ENCODE measurements at places on chromosomes 2 and 18.

- no peak for DNase-seq
These were observed 43.3 kb downstream of the SNED1 start for GRCh38 chr2:241041589-241042158.

DNA sequence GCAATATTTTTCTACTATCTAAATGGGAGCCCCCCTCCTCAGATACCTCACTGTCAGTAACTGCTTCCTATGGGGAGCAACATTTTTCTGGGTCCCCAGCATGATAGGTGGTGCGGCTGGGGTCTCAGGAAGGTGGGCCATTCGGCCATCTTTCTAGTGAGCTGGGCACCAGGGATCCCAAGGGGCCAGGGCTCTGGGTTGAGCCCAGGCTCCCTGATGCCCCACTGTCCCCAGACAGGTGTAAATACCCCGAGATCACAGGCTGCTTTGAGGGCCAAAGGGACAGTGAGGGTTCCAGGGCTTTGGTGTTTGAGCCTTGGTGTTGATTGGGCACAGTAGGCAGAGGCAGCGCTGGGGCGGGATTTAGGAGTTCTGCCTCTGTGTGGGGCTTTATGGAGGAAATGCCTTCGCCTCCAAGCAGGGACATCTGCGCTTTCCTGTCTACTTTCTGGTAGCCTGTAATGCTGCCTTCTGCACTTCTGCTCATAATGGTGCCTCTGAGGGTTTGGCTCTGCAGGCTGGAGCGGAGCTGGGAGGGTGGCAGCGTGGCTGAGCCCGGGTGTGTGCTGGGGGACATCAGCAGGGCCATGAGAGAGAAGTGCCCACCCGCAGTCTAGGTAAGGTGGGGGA, 5.3 kb downstream of the ITM2C start:
- DNase-seq = no peak

- no peak for DNase-seq
These were observed 55.0 kb downstream of the MEP1B start for GRCh38 chr18:32244881-32245280.

DNA sequence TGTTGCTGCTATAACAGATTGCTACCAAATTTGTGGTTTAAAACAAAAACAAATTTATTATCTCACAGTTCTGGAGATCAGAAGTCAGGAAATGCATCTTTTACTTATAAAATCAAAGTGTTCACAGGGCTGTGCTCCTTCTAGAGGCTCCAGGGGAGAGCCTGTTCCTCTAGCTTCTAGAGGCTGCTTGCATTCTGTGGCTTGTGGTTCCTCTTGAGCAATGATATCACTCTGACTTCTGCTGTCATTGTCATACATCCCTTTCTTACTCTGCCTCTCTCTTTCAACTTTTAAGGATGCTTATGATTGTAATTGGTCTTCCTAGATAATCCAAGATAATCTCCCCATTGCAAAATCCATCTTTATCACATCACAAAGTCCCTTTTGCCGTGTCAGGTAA, 6.1 kb upstream of the DCC start:
- DNase-seq = no peak

GRCh38 chr2:3742743-3743508, 39.6 kb downstream of the DCDC2C start:
- no peak for DNase-seq

DNA sequence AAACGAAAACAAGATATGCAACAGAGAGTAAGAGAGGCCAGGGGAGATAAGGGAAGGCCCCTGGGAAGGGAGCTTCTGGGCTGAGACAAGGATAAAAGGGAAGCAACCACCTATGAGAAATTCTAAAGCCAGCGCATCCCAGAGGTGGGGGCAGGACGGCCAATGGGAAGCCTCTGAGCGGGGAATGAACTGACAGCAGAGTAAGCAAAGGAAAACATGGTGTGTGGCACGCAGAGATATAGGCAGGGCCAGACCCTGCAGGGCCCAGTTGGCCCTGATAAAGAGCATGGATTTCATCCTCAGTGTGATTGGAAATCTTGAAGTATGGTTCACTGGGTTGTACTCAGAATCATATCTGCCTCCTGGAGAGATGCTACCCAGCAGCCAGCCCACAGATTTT, 78.7 kb downstream of the IRS1 start:
- no peak for DNase-seq

DNA sequence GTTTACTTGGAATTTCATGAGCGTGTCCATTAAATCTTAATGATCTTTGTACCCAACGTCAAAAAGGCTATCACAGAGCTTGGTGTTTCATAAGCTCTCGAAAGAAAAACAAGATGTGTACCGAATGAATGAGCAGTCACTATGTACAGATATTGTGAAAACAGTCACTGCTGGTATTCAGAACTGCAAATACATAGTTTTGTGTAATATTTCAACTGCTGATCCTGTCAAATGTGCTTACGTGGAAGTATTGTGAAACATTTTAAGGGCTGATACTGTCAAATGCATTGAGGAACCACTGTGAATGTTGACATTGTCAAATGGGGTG, 184.2 kb upstream of the KLHL29 start:
- DNase-seq = no peak

DNA sequence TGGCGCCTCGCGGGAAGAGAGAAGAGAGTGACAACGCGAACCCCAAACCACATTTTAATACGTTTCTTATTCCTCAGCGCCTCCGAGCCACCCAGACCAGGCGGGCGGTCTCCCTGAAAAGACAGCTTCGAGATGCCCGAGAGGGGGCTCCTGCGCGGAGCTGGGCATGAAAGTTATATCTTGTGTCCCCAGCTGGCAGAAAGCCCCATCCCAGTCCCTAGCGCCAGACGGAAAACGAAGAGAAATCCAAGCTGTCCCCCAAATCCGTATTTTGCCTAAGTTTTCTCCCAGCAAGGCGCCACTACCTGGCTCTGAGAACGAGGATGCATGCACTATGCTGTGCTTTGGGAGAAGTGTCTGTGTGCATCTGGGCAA, 797 bp downstream of the NXPH2 start:
- no peak for DNase-seq

GRCh38 chr2:177808984-177809809, 263.4 kb downstream of the PDE11A start:
- no peak for DNase-seq

DNA sequence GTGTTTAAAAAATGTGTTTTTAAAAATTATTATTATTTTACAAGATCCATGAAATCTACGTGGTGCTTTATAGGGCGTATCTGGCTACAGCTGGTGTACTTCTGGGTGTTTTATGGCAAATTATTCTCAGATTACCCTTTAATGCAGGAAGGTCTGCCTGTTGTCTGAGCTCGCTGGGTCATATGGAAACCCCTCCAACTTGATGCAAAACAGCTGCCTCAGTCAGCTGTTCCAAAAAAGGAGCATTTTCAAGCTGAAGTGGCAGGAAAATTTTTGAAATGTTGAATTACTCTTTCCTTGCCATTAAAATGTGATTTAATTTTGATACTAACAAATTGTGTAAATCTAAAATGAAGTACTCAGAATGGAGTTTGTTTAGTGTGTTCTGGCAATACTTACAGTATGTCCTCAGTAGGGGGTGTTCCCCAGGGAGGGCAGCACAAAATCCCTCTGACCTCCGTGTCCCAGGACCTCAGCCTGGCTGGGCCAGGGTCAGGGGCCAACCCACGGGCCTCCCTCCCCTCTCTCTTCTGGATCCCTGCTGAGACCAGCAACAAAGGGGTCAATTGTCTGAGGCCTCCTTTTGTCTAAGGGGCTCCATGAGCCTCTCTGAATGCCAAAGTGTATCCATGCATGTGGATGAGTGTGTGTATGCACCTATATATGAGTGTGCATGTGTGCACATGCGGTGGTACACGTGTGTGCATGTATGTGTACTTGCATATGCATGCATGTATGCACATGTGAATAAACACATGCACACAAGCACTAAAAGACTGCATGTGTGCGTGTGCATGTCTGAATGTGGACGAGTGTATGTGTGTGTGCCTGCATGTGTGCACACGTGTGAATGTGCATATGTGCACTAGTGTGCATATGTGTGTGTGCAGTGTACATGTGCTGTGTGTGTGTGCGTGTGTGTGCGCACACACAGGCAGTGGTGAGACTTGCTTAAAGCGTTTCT, 105.4 kb downstream of the ACOXL start:
- no peak for DNase-seq

DNA sequence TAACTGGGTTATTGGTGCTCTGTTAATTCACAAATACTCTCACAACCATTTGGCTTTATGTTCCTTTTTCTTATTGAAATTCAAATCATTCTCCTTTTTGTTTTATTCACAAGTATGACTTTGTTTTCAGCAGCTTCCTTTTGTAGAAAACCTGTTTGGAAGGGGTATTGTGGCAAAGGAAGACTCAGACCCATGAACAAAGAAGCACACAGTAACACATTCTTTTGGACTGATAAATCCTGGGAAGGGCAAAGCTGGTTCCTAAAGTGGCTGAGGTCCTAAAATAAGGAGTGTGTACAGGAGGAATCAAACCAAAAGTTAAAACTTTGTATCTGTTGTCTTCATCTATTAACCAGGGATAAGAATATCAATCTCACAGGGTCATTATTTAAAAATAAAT, 374.7 kb upstream of the FIGN start:
- no peak for DNase-seq

DNA sequence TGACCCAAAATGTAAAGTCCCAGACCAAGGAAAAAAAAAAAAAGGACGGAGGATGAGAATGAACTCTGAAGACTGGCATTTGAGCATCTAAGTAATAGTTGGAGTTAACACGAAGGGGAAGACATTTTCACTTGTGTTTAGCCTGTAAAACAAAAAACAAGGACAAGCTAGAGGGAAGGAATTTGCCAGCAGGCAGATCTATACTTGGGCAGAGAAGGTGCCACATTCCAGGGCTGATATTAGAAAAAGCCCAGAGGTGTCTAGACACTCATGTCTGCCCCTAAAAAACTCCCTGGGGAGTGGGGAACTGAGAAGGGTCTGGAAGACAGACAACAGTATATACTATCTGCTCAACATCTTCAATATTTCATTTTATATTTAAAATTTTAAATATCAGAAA, 171.1 kb downstream of the ZEB2 start:
- DNase-seq = no peak

DNA sequence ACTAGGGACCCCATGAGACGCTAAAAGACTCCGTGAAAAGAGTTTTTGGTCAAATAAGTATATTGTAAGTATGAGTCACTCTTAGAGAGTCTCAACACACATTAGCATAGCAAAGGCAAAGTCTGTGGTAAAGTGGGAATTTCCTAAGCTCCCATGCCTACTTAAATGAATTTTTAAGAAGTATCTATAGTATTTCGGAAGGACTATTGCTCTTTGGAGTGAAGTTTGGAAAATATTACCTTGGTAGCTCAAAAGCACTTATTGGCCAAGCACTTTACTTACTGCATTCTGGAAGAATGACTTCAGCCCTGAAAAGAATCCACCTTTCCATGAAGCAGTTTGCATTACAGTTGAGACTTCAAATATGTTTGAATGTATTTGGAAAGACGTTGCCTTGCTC, 57.1 kb downstream of the CAVIN2 start:
- DNase-seq = no peak

DNA sequence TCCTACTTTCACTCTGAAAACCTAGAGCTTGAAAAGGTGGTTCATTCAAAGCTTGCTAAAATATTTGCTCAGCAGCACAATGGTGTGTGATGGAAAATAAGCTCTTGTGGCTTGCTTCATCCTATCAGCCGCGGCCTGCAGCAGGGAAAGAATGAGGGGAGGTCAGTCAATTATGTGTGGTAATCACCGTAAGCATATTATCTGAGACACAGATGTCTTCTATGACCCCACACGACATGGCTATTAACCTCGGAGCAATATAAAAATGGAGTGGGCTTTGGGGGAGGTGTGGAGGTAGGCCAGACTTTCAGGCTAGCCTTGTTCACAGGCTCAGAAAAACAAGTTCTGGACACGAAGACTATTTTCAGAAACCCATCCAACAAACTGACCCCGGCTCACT, 98.4 kb upstream of the SIX3 start:
- DNase-seq = no peak

- DNase-seq = no peak
These were observed 63.5 kb upstream of the AGPS start for GRCh38 chr2:177329064-177329463.

DNA sequence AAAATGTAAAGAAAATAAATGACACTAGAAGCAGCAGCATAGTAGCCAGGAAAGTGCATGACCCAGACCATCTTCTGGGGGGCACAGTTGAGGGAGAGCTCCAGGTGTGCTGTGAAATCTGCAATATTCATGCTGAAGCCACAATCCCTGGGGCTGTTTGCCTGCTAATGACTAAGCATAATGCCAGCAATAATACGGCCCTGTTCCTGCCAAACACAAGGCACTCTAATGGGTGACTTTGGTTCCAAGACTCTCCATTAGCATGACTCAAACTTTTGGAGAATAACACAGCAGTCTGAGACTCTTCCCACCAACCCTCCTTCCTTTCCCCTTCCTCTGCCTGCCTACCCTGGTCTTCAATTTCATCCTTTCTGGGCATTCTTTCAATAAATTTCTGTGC, 77.9 kb upstream of the DOCK10 start:
- DNase-seq = peak; percentile 31

- DNase-seq = no peak
These were observed 26.4 kb downstream of the ASXL2 start for GRCh38 chr2:25851740-25852503.

GRCh38 chr2:19216238-19216637, 142.2 kb downstream of the OSR1 start:
- DNase-seq = no peak

- DNase-seq = no peak
These were observed 29.9 kb upstream of the PDE1A start for GRCh38 chr2:182456784-182457183.

- no peak for DNase-seq
These were observed 8.4 kb upstream of the IER3IP1 start for GRCh38 chr18:47184419-47185050.

- DNase-seq = no peak
These were observed 221.5 kb upstream of the SLC35G4 start for GRCh38 chr18:11387880-11388279.

DNA sequence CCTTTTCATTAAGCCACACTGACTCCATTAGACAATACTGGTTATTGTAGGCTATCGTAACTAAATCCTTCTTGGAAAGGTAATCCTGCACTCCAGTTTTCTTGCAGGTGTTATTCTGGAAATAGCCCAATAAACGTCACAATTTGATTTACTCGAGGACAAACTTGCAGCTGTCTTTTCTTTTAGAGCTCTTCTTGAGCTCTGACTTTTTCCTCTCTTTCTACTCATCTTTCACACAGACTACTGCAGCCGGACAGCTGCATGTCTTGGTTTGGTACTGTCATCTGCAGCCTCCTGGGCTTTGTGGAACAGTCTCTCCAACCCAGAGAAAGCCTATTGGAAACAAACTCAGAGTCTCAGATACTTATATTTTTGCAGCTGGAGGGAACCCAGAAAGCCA, 23.0 kb upstream of the MSGN1 start:
- DNase-seq = no peak
